COLO829 (cell line): ENCODE measurements at places on chromosomes 1 and 21.

DNA sequence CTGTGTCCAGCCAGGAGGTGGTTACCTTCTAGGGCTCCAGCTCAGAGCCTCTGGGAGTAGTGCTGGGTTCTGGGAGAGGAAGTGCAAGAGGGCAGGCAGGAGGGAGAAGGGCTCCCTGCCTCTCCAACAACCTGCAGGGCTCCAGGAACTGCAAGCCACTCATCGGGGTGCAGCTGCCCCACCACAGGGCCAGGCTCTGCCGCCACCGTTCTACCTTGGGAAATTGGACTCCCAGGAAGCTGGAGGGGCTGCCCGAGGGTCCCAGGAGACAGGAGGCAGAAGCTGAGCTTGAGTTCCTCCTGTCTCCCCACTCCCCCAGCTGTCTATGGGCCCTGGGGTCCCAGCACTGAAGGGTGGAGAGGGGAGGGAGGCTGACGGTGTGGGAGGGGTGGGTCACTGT is 7.4 kb upstream of the PRDM16 start:
- DNase-seq = no peak

GRCh38 chr1:181319907-181320306 is 163.4 kb upstream of the CACNA1E start:
- no peak for DNase-seq

- DNase-seq = no peak
Measured at GRCh38 chr21:15001857-15002606, 62.8 kb downstream of the NRIP1 start.

GRCh38 chr1:12556368-12556930 is 61.6 kb downstream of the DHRS3 start:
- peak; percentile 99 for DNase-seq
